ENCODE measurements at places on chromosomes 16 and 17.

- DNase-seq, result no peak
Observed at GRCh38 chr17:41806685-41807445, 4.9 kb downstream of the P3H4 start.

- no peak for DNase-seq
Observed at GRCh38 chr16:324451-325334, 27.8 kb downstream of the AXIN1 start.

GRCh38 chr17:80755650-80756405 is 211.2 kb downstream of the RPTOR start:
- DNase-seq, result no peak

GRCh38 chr16:87407511-87408112 is 15.5 kb downstream of the MAP1LC3B start:
- DNase-seq, result no peak

DNA sequence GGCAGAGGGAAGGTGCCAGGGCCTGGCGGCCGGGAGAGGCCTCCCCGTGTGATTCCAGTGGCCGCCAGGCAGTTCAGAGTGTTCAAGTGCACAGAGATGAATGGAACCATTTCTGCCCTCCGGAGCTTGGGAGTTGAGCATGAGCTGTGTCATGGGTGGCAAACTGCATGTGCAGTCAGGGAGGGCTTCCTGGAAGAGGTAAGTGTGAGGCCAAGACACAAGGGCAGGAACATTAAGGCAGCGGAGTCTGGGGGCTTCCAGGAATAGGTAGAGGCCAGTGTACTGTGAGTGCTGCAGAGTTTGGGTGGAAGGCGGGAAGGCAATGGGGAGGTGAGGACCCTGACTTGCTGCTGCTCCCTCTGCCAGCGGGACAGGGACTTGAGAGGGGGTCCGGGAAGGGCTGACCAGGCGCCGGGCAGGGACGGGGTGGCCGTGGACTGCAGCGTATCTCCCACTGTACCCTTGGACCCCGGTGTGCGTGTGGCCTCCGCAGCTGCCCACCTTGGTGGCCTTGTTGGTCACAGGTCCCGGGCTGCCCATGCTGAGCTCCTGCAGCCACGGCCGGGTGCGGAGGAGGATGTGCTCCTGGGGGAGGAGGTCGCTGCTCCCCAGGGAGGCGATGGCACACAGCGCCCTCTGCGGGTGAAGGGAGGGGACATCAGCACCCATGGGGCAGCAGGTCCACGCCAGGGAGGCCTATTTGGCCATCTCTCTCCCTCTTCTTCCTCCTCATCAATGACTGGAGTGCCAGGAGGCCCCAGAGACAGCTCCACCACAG is 7.5 kb upstream of the CEP131 start:
- no peak for DNase-seq

GRCh38 chr17:9421525-9421924 is 154.1 kb downstream of the STX8 start:
- no peak for DNase-seq

GRCh38 chr17:65079489-65079900 is 23.0 kb upstream of the GNA13 start:
- no peak for DNase-seq

DNA sequence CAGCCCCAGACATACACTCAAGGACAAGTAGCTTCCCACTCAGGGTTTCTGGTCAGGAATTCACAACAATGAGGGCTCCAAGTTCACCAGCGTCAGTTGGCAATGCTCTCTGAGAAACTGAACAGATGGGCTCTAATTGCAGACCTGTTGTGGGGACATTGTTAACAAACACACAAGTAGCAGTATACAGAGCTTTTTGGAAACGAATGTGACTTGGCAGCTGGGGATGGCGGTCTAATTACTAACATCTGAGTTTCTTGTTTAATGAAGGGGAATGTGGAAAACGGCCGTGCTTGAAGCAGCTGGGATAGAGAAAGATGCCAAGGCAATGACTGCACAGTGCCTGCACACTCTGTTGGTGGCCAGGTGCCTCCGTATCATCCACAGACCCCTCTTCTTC is 316.1 kb upstream of the IRX3 start:
- peak; percentile 71 for DNase-seq

DNA sequence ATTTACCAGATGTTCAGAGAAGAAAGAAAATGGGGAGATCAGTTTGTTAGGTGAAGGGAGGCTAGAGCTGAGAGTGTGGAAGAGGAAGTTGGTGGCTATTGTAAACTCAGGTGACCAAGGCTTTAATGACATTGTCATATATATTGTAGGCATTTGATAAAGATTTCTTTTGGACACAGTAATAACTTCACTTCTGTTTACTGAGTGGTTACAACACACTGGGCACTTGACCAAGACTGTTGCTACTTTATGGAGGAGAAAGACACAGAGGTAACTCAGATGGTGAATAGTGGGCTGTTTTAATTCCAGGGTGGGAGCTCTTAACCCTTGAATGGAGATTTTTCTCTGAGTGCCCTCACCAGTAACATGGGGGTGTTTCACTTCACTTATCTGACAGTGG is 46.0 kb downstream of the TNRC6A start:
- DNase-seq, result no peak

DNA sequence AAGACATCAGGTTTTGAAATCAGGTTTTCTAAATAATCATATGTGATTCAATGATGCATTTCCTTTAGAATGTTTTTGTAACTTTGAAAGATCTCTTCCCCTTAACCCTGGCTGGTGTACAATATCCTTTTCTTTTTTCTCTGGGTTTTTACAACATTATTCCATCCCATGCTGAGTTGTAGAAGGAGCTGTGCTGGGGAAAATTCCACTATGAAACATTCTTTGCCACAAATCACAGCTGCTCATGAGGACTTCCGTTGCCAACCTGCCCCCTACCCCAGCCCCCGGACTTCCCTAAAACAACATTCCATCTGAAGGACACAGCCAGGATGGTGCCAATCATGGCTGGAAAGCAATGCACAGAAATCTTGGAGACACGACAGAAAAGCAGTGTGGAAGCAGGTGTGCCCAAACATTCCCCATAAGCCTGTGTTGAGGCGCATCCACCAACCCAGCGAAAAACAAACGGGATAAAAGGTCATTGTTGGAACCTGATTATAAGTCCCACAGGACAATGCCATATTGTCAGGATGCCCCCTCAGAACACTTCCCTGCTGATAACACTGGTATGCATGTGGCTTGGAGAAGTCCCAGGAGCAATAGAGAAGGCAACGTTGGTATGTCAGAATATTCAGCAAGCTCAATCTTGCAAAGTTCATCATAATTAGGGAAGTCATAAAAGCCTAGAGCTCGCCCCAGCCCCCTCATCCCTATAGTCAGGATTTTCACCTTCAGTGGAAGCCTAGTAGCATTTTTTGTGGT is 475.0 kb downstream of the HS3ST3B1 start:
- no peak for DNase-seq

Measured in NCI-H446 treated with DMSO at 0.1 percent for 48 hours (cell line).